DMS79 treated with DMSO at 0.1 percent for 48 hours (cell line): ENCODE measurements at places on chromosomes 1 and 21.

GRCh38 chr1:151055581-151055980 is 3.8 kb downstream of the CDC42SE1 start:
- DNase-seq, result no peak

DNA sequence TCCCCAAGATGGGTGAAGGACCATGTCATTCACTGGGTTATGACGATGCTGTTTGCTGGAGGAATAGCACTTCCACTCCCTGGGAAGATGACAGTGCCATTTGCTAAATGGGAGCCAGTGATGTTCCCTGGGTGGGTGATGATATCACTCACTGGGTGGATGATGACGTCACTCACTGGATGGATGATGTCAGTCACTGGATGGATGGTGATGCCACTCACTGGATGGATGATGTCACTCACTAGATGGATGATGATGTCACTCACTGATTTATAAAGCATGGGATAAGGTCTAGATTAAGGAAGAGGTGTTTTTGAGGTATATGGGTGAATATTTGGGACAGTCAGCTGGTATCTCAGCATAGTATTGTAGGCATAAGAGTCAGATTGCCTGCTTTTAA is 457.2 kb downstream of the AJAP1 start:
- no peak for DNase-seq

GRCh38 chr1:80962564-80962963 is 838.2 kb upstream of the ADGRL2 start:
- no peak for DNase-seq

GRCh38 chr21:42219606-42220137 is 732 bp downstream of the ABCG1 start:
- peak; percentile 48 for DNase-seq

DNA sequence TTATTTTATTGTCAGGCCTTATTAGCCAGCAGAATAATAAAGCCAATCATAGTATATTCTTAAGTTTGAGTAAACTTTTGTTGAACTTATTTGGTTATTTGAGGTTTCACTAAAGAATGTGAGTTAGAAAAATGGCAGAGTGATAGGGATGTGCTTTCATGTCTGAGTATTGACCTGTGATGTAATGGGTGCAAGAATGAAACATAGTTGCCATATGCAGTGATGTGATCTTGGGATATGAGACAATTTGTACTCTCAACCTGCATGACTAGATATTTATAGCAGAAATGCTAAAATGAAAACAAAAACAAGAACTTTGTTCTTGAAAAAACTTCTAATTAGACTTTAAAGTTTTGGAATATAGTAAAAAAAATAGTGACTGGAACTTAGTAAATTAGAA is 97.9 kb downstream of the DISP1 start:
- no peak for DNase-seq

DNA sequence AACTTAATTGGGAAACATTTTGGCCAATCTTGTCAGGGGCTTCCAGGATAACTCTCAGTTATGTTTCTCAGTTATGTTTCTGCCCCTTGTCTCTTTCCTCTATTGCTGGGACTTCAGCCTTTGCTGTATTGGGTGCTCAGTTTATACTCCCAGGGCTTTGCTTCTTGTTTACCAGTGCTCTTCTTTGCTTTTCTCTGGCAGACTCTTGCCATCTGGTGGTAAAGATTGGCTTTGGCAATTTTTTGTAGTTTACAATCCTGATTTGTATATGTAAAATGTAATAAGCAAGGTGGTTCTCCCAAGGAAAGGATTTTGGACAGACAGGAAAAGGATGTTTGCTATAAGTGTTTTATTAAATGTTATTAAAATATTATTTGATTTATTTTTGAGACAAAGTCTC is 37.9 kb downstream of the FABP3 start:
- DNase-seq, result peak; percentile 9

DNA sequence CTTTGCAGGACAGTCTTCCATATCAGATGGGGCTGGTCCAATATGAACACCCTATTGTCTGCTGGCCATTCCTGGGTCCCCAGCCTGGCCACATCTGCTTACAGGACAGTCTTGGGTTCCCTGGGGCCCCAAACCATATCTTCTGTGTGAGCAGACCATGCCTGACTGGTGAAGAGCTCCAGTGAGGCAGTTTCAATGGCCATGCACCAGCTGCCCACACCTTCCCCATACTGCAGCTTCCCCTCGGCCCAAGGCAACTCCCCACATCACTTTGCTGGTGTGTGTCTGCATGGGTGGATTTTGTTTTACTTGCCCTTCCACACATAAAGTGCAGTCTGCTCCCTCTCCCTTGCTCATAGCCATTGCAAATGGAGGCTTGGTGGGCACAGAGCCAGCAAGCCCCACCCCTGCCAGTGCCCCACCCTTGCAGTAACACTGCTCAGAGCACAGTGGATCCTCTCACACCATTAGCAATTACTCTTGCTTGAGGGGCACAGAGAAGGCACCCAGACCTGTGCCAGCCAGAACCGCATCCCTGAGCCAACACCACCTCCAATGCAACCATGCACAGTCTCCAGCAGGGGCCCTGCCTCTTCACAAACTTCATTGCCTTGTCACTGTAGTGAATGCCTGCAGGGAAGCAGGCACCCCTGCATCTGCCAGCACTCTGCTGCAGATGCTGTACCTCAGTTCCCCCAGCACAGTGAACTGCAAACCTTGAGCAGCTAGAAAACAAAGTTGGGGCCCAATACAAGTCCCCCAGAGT is 474.5 kb upstream of the BEND5 start:
- DNase-seq, result no peak

DNA sequence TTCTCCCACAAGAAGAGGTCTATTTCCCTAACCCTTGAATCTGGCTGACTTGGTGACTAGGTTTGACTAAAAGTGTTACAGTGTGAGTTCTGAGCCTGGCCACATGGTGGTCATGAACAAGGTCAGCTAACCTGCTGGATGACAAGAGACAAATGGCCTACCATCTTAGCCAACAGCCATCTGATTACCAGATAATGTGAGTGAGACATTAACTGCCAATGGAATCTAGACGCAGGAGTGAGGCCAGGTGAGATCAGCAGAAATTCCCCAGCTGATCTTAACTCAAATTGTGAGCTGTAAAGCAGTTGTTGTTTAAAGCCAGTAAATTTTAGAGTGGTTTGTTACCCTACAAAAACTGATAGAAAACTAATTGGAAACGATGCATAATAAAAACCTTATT is 320.0 kb downstream of the BRINP2 start:
- DNase-seq, result no peak

DNA sequence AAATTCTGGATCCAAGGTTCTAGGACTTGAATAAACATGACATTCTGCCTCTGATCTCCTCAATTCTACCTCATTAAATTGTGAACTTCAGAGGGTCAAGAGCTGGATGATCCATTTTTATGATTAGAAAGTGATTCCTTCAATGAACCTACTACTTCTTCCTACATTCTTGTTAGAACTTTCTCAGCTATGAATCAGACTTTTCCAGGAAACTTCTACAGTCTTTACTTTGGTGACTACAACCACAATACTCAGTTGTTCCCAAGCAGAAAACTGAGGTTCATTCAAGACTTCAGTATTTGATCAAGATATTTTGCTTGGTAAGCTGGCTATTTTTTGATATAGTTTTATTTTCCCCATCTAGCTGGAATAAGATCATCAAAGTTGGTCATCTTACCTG is 51.4 kb downstream of the CDC7 start:
- DNase-seq, result no peak

GRCh38 chr21:42818328-42818749 is 61.0 kb downstream of the WDR4 start:
- DNase-seq, result no peak

DNA sequence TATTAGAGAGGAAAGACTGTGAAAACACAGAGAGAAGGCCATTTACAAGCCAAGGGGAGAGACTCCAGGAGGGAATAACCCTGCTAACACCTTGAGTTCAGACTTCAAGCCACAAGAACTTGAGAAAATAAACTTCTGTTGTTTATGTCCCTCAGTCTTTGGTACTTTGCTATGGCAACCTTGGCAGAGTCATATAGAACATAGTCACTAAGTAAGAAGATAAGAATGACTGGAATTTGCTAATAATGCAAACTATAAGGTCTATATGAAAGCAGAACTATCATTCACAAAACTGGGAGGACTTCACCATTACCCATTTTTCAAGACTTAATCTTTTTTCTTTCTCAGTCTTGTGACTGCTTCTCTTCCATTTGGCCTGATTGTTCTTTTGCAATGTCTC is 767.3 kb upstream of the ADAMTS5 start:
- DNase-seq, result no peak

DNA sequence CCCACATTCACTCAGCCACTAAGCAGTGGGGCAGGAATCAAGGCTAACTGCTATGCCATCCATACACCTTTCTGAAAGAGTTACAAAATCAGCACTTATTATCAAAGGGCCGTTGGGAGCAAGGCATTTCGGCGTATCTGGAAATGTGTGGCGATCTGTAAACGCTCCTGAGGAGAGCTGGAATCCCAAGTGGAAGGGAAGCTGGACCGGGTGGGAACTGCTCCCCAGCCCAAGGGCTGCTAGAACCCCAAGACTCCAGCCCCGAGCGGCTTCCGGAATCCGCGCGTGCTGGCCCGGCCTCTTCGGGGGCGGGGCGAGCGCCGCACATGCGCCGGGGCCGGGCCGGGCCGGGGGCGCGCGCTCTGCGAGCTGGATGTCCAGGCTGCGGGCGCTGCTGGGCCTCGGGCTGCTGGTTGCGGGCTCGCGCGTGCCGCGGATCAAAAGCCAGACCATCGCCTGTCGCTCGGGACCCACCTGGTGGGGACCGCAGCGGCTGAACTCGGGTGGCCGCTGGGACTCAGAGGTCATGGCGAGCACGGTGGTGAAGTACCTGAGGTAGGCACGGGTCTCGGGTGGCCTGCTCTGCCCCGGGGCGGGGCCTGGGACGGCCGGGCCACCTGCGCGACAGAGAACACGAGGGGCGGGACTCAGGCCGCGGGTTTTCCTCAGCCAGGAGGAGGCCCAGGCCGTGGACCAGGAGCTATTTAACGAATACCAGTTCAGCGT is at the start of gene NAXE:
TSS of gene NAXE (plus strand) at position 345 of the 726 bp plus-strand sequence. CDS start at position 374, 29 bp downstream.
- DNase-seq, result peak; percentile 44

DNA sequence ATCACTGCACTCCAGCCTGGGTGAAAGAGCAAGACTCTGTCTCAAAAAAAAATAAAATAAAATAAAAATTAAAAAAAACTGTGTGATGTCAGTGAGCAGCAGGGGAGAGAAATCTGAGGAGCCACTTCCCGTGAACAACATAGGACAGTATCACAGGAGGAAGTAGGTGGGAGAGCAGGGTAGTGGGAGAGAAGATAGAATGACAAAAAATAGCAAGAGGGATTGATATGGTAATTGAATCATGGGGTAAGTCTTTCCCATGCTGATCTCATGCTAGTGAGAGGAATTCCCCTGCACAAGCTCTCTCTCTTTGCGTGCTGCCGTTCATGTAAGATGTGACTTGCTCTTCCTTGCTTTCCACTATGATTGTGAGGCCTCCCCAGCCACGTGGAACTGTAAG is 81.6 kb upstream of the PBX1 start:
- no peak for DNase-seq

- DNase-seq, result no peak
Observed at GRCh38 chr1:25433389-25434186, 2.9 kb downstream of the MACO1 start.

GRCh38 chr1:206804156-206804737 is 32.0 kb upstream of the IL10 start:
- DNase-seq, result no peak

GRCh38 chr1:63747445-63747844 is 26.4 kb upstream of the ROR1 start:
- DNase-seq, result no peak

DNA sequence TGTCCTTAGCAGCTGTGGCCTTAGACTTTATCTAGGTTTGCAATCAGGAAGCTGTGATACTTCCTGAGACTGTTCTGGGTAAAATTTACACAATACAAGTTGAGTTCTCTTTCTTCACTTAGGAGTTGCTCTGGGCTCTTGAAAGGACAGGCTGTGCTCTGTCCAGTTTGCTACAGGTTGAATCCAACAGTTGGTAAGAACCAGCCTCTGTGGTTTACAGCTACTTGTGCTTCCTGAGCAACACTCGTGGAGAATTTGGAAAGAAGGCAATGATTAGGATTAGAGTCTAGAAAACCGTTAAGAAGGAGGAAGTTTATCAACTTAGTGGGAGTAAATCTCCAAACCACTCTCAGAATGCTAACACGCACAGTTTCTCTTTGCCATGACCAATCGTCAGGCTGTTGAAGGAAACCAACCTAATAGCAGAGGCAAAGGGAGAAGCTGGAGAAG is 26.8 kb downstream of the GFI1 start:
- DNase-seq, result no peak

GRCh38 chr1:71196685-71197084 is 115.8 kb upstream of the ZRANB2 start:
- peak; percentile 28 for DNase-seq

GRCh38 chr1:160366731-160367515 is at the start of gene NHLH1:
Gene NHLH1 (plus strand): TSS chr1:160367071. CDS start chr1:160370732, 3,661 bp downstream.
- DNase-seq, result no peak

- DNase-seq, result no peak
Observed at GRCh38 chr21:42583477-42584295, 69.7 kb upstream of the PDE9A start.

DNA sequence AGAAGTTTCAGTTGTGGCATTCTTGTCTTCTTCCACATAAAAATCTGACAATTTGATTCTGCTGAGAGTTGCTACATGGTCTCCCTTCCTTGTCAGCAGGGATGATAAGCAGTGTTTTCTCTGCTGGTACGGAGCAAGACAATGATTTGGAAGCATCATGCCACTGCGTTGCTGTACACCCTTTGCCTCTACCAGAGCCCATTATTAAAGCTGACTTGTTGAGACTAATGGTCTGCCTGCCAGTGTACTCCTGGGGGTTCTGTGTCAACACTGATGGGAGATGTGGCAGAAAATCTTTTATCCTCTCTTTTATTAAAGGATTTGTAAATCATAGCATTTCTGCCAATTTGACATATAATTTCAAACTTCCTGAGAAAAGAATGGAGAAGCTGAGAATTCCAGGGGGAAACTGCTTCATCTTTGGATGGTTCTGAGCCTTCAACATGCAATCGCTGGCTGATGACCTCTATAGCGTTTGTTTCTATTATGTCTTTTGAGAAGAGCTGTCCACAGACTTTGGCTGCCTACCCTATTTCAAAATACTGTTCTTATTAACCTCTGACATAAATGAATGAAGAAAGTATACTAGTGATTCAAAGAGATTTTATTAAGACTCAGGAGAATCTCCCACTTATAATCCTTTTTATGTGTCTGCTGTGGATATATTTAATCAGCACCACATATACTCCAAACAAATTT is 47.9 kb upstream of the DYNLT5 start:
- no peak for DNase-seq

GRCh38 chr1:42933610-42934491 is 24.8 kb downstream of the SLC2A1 start:
- DNase-seq, result no peak

- DNase-seq, result peak; percentile 77
Observed at GRCh38 chr1:168145184-168146159, 8.7 kb upstream of the GPR161 start.

GRCh38 chr1:48466594-48466993 is 5.4 kb downstream of the SPATA6 start:
- no peak for DNase-seq

GRCh38 chr1:92858564-92859399 is 26.9 kb downstream of the RPL5 start:
- peak; percentile 80 for DNase-seq

DNA sequence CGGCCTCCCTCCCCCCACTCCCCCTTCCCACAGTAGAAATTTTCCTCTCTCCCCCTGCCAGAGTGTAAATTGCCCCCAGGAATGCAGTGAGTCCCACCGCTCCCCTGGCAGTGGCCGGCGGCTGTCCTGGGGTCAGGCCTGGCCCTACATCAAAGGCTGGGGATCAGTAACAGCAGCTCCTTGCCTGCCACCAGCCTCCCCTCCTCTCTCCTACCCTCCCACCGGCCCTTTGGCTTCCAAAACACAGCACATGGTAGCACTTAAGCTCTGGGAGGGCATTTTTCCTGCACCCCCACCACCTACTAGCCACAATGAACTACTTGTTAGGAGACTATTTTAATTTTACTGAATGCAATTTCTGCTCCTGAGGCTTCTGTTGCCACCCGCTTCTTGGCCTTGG is 9.0 kb upstream of the COL8A2 start:
- DNase-seq, result no peak
